Brain (organoid and tissue), 16 donors: ENCODE measurements at places on chromosomes 4 and X.

- peak; percentile 62 for DNase-seq
Observed at GRCh38 chrX:8868906-8869305, 67.7 kb upstream of the FAM9A start.

DNA sequence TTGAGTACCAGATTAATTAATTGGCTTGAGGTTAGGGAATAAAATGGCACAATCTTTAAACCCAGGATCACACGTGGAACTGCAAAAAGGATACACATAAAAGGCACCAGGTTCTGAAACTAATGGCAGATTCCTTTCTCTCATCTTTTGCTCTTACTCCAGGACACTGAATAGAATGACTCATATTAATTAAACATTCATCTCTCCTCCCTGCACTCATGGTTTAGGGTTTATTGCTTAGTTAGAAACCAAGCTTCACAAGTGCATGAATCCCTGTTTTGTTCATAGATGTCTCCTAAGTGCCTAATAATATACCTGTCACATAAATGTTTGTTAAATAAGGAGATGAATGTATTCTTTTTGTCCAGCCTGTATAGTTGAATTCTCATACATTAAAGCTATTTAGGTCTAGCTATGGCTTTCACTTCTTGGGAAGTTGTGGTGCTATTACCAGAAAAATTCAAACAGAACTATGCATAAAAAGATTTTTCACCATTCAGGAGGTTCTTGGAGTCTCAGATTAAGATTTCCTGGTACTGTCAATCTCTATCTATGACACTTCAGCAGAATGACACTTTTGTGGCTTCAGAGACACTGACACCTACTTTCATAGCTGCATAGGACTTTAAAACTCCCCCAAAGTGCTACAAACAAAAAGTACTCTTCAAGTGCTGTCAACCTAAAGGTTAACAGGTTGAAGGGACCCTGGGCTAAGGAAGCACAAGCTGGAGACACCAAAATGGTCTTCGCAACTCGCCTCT is 7.4 kb downstream of the CORIN start:
- no peak for DNase-seq

GRCh38 chr4:27316176-27316575 is 455.5 kb downstream of the STIM2 start:
- no peak for DNase-seq

DNA sequence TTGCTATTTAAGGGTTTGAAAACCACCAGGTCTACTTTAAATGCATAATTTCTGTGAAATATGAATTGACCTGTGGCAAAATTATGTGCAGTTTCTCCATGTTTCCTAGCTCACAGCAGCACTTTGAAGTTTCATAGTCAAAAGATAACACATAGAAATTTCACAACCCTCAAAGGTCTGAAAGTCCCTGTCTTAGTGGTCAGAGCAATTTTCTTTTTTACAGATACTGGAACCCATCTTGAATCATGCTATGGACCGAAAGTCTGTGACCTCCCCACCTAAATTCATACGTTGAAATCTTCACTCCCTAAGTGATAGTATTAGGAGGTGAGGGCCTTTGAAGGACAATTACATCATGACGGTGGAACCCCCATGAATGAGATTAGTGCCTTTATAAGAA is 240.4 kb upstream of the BMP3 start:
- DNase-seq: no peak

- DNase-seq: no peak
Observed at GRCh38 chr4:173735585-173735984, 205.6 kb upstream of the HAND2 start.

DNA sequence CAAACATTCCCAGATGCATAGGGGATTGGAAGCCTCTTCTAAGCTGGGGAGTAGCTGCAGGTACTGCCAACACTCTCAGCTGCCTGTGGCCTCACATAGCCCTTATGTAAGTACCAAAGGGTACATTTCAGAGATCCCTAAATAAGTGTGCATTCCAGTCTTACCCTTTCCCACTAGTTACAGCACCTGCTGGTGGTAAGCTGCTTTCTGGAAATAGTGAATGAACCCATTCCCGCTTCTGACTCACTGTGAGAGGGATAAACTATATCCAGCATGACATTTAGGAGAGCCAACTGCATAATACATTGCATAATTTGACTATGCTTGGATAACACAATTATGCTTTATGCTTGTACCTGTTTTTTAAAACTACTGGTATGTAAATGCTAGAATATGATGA is 149.0 kb downstream of the FAM13A start:
- DNase-seq: no peak

GRCh38 chr4:29002151-29002550 is 1718.0 kb upstream of the PCDH7 start:
- peak; percentile 26 for DNase-seq

DNA sequence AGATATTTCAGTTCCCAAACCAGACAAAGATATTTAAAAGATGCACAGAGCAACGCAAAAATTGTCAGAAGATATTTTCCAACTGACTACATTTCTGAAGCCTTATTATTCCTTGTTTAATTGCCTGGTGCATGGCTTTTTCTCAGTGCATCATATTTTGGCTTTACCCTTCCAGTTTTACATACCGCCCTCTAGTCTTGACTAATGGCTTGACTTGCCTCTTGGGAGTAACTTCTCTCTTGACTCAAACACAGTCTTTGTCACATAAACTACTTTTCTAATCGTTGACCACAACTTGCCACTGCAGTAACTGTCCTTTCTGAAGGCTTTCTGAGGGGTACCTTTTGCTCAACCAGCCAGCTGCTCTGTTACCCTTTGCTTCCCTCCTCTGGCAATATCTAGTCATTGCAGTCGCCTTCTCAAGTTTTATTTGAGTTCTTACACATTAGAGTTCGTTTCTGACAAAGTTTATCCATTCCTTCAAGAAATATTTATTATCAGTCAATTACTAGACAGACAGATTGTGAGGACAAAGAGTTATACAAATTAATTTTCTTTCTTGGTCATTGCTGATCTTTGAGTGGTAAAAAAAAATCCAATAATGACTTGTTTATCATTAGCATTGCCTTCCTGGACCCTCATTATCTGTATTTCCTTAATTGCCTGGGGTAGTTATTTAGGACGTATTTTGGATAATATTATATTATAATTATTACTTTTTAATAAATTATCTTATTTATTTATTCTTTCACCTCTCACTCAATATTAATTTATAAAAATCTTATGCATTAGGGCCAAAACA is 506.9 kb upstream of the PCDH10 start:
- peak; percentile 53 for DNase-seq

DNA sequence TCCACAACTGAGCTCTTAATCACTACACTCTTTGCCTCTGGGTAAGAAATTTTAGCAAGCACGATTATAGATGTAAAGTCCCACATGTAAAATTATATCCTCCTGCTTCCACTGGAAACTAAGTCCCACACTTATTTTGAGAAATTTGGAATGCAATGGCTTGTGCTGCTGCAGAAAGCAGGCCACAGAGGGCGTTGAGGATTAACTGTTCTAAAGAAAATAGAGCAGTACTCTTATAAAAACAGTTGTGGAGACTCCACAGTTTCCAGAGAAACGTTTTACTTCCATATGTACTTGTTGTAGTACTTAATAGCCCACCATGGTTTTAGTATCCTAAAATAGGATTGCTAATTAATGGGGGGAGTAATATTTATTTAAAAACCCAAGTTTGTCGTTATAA is 1.7 kb upstream of the CENPC start:
- DNase-seq: peak; percentile 1

DNA sequence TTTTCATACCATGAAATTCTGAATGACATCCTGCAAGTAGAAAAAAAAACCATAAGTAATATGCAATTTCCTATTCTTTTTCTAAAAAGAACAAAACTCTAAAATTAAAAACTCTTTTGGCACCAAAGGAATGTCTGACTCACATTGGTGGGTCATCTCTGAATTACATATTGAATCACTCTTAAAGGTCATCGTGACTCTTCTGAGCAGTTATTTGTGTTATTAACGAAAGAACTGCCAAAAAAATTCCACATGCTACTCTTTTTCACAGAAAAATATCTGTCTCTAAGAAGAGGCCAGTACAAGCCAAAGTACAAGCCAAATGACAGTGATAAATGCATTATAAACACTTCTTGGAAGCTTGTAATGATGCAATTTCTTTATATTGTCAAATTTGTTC is 282.2 kb downstream of the GUCY2F start:
- no peak for DNase-seq

DNA sequence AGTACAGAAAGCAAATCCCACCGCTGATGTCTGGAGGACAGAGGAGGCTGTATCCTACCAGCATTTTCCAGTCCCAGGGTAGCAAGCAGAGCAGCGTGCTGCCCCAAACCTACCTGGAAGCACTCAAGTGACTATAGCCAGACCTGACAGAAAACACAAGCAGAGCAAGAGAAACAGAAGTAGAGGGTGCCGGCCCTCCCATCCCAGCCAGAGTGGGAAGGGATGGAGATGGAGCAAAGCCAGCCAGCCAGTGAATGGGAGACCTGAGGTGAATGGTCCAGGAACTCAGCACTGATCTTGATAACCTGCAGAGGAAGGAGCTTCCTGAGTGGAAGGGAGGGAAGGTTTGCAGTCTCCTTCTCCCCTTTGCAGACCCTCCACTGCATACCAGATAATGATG is 185.2 kb downstream of the MAML3 start:
- no peak for DNase-seq

GRCh38 chr4:118872181-118872580 is 16.5 kb upstream of the SYNPO2 start:
- no peak for DNase-seq

GRCh38 chrX:137651647-137652046 is 85.7 kb downstream of the ZIC3 start:
- no peak for DNase-seq

- DNase-seq: no peak
Observed at GRCh38 chr4:142549726-142550463, 296.2 kb downstream of the INPP4B start.

DNA sequence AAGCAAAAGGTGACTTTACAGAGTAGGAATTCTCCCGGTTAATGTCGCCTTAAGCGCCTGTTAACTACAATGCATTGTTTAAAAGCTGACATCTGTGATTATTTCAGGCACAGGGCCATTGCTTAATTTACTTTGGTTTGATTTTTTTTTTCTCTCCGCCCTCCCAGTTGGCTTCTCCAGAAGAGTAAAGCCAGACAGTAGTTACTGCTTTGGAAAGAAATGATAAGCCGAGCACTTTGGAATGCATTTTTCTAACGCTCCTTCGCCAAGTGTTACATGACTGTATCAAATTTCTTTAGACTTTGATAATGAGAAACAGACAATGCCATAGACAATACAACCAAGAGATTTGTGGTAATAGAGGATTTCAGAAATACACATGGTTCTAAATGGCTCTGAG is 383.0 kb upstream of the TENM3 start:
- no peak for DNase-seq

GRCh38 chr4:41360214-41360920 is 103.6 kb downstream of the UCHL1 start:
- DNase-seq: peak; percentile 91

DNA sequence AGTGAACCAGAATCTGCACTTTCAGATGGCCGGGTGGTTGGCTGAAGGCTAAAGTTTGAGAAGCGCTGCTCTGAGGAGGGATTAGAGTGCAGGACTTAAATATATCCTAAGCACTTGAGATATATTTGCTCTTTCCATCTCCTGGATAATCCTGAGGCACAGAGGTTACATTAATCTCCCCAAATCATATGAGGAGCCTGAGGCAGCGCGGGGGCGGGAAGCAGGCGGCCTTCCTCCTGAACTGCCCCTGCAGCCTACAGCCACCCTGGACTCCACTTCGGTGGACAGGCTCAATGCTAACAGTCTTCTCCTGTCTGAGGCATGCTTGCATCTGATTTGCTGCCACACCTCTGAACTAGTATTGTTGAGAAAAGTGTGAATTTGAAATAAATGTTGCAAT is 72.5 kb downstream of the AFAP1 start:
- DNase-seq: no peak

DNA sequence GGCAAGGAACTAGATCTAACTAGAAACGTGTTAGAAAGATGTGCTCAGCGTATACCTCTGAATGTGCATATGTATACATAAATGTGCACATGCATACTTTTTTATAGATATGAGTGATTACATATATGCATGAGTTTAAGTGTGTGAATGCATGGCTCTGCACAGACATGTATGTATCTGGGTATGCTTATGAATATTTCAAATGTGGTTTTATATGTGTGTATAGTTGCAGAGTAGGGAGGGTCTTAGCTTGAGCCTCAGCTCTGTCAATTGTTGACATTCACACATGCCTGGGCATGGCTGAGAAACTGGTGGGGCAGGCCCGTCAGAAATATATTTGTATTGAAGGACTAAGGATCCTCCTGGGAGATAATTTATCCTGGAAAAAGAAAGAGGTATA is 31.1 kb downstream of the RAP2C start:
- DNase-seq: no peak
